Muscle of arm (tissue), 14 donors: ENCODE measurements at places on chromosomes 6 and 20.

DNA sequence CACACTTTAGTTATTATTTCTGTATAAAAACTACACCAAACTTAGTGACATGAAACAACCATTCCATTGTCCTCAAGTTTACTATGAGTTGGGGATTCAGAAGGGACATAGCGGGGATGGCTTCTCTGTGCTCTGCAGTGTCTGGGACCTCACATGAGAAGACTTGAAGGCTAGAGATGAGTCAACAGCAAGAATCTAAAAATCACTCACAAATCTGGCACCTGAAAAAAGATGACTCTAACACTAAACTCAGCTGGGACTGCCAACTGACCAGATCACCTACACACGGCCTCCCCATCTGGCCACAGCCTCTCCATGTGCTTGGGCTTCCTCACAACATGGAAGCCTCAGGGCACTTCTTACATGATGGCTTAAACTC is 63.0 kb upstream of the EYA2 start:
- DNase-seq: no peak

DNA sequence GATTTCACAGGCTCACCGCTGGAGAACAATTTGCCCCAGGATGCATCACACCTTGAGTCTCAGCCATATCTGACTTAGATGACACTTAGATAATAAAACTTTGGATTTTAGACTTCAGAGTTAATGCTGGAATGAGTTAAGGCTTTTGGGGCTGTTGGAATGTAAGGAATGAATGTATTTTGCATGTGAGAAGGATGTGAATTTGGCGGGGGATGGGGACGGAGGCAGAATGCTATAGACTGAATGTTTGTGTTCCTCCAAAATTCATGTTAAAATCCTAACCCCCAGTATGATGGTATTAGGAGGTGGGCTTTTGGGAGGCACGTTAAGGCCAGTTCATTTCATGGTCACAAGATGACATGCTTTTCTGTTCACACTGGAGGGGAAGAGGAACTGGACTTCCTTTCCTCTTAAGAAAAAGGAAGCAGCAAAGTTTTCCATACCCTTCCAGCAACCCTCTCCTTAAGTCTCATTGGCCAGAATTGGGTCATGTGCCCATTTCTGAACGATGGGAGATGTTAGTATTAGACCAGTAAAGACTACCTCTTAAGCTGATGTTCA is 5.8 kb upstream of the SRXN1 start:
- DNase-seq: no peak

DNA sequence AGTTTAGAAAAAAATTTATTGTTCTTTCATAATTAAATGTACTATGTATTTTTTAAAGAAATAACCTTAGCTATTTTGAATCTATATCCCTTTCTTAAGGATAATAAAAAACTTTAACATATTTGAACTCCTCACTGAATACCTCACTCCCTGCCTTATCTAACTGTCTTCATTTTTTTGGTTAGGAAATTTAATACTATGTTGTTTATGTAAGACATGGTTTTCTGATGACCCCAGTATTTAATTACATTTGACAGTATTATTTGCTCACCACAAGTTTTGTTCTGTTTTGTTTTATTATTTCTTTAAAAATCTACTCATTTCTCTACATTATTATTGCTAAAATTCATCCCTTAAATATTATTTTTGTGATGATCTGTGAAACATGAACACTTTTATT is 394.4 kb upstream of the ADGRB3 start:
- no peak for DNase-seq

DNA sequence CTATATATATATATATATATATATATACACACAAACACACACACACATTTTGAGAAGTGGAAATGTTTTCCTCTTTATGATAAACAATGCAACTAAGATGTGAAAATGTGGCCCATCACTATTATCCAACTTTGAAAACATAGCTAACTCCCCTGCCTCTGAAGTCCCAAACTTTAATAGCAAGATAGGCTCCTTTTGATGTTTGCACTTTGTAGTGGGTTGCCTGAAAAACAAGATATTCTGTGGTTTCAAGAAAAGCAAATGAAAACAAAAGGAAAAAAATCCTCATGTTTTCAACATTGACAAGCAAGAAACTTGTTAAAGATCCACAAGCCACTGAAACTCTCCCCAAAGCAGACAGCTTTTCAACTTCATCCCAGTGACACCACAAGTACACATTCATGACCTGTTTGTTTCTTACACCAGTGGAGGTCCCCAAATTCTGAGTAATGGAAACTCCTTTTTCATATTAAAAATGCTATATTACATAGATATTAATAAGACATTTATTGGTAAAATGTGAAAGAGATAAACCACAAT is 90.0 kb downstream of the IPCEF1 start:
- DNase-seq: no peak

DNA sequence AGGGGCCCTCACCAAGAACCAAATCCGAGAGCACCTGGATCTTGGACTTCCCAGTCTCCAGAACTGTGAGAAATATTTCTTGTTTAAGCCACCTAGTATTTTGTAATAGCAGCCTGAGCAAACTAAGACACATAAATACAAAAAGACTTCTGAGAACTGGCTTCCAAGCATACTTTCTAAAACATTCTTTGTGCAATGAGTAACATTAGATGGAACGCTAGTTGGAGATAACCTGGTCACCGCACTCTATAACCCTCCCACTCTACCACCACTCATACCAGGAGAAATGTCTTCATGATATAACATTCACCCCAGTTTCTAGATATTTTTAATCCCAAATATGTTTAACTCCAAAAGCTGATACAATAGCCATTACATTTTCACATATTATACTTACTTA is 169.5 kb upstream of the THEMIS start:
- no peak for DNase-seq

GRCh38 chr6:118578617-118579016 is 30.5 kb downstream of the PLN start:
- no peak for DNase-seq
